Mesothelial cell of epicardium (in vitro differentiated cells): ENCODE measurements at places on chromosomes 12 and 14. TPM values are rescaled to one million over a fixed set of nuclear protein-coding genes. Genes with fewer than 3 reads are reported as not detected.
A peak's percentile ranks its signal among the peaks of the same experiment; 100 is the strongest.

DNA sequence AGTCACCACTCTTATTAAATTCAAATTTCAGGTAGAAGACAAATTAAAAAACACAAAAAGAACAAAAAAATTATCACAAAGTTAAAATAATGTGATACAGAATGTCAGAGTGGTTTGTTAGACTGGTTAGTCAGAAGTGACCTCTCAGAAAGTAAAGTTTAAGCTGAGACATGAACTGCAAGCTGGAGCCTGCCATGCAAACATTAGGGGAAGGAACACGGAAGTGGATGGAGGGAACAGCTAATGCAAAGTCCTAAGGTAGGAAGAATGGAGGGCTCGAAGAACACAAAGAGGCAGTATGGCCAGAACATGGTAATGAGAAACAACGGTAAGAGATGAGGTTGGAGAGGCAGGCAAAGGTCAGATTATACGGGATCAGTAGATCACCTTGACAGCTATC, 41.7 kb downstream of the WDHD1 start:
- no peak for DNase-seq

Gene IL22
- not detected in 3 replicates for total RNA-seq

DNA sequence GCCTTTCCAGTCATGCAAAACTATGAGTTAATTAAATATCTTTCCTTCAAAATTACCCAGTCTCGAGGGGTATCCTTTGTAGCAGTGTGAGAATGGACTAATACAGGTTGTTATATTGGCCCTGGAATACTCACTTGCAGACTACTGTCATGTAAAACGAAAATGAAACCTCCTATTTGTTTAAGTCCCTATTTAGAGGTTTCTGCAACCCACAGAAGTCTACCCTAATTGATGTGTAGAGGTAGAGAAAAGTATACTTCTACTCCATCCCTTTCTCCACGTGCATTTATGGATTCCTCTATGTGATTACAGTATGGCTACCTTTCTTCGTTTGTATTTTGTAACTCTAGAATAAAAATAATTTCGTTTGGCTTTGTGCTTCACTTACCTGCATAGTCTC, 371.1 kb downstream of the FSCB start:
- DNase-seq = no peak

DNA sequence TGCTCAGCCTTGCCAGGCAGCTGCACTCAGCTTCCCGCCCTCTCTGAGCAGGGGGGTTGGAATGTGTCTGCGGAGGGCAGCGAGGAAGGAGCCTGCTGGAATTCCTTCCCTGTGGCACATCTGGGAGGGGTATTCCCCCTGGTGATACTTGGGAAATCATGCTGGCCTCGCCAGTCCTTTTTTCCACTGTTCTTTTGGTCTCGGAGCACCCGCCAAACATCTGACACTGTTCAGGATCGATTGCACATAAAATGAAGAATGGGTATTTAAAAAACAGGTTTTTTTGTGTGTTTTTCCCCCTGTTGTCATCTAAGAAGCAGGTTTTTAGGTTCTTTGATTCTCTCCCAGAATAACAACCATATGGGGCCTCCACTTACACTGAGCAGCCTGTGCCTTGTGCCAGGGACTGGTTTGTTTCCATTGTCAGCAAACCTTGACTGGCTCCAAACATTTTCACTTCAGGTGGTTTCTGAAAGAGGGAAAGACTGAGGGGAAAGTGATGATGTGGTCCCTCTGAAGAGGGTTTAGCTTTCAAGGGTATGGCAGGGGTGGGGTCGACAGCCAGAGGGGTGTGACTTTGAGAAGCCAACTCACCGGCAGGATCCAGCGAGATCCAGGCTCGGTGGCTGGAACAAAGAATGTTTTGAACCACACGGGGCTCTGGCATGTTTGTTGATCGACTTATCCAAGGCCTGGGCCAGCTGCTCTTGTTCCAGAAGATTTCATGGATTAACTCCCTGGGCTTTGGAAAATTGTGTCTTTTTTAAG, 215.1 kb downstream of the CACNA1C start:
- DNase-seq = no peak

DNA sequence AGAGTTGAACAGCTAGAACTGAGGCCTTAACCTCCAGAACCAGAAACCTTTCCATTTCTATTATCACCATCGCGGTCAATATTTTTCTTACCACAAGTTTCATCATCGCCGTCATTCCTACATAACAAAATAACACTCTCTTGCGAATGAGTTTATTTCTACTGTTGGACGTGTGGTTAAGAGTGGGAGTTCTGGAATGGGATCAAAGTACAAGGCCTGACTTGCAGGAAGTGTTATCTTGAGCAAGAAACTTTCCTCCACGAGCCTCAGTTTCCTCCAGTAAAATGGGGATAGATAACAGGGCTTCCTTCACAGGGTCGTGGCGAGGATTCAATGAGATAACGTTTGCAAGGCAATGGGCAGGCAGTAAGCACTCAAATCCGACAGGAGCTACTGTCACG, 652 bp downstream of the SART3 start:
- DNase-seq = no peak

DNA sequence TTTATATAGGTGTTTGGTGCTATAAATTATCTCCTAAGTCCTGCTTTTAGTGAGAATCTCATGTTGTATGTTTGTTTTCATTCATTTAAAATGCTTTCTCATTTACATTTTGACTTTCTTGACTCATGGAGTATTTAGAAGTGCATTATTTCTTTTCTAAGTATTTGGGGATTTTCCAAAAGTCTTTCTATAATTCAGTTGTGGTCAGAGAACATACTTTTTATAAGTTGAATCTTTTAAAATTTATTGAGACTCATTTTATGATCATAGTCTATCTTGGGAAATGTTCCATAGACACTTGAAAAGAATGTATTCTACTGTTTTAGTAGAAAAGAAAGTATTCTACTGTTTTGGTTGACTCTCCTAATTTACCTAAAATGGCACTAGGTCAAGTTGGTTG, 168.2 kb downstream of the AKAP6 start:
- DNase-seq = no peak

GRCh38 chr12:106227641-106228319, 20.0 kb downstream of the CKAP4 start:
- DNase-seq = no peak

GRCh38 chr12:94123127-94123526, 25.2 kb upstream of the PLXNC1 start:
- no peak for DNase-seq

GRCh38 chr14:77094672-77095284, 3.3 kb upstream of the CIPC start:
- DNase-seq = peak; percentile 64
